ENCODE measurements at places on chromosomes 12 and 14. TPM values are rescaled to one million over a fixed set of nuclear protein-coding genes. Genes with fewer than 3 reads are reported as not detected.

GRCh38 chr12:105610459-105610858, 280.0 kb downstream of the C12orf75 start:
- no peak for DNase-seq

GRCh38 chr12:77817276-77817675, 13.4 kb upstream of the NAV3 start:
- DNase-seq: no peak

- no peak for DNase-seq
Measured at GRCh38 chr14:89294872-89295271, 122.2 kb downstream of the FOXN3 start.

GRCh38 chr14:99181241-99181640, 90.8 kb downstream of the BCL11B start:
- DNase-seq: no peak

DNA sequence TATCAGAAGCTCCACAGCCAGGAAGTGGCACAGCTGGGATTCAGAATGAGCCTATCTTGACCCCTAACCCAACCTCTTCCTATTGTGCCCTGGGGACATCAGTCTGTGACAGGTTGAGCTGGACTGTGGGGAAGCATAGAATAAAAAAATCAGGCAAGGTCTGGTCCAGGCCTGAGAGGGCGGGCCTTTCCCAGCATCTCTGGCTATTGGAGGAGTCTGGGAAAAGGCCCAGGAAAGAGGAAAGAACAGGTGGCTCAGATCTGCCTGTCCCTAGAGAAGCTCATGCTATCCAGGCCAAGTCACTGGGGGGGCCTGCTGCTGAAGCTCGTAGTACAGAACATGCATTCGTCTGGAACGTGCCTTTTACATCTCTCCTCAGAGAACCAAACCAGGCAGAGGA, 100.5 kb downstream of the PPM1H start:
- no peak for DNase-seq

- DNase-seq: no peak
Measured at GRCh38 chr12:52407918-52408317, 1.8 kb upstream of the KRT82 start.

DNA sequence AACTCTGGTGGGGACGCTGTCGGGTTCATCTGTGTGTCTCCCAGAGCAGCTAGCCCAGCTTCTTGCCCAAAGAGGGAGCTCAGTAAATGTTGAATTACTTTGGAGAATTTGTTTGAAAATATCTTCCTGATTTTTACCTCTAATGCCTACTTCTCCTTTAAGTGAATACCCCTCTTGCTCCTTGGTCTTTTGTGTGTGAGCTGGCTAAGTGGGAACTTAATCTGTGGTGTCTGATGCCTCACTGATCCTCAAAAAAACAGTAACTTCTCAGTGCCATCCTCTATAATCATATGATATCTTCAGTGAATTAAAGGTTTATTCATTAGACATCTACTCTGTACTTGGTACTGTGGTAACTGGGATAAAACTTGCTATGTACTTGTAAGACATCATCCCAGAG, 7.7 kb upstream of the PSMA6 start:
- DNase-seq: no peak

- no peak for DNase-seq
Measured at GRCh38 chr12:91565246-91565645, 382.6 kb upstream of the DCN start.

GRCh38 chr14:94971750-94972149, 185.6 kb downstream of the DICER1 start:
- no peak for DNase-seq

- no peak for DNase-seq
Measured at GRCh38 chr12:5570416-5570815, 138.5 kb downstream of the NTF3 start.

DNA sequence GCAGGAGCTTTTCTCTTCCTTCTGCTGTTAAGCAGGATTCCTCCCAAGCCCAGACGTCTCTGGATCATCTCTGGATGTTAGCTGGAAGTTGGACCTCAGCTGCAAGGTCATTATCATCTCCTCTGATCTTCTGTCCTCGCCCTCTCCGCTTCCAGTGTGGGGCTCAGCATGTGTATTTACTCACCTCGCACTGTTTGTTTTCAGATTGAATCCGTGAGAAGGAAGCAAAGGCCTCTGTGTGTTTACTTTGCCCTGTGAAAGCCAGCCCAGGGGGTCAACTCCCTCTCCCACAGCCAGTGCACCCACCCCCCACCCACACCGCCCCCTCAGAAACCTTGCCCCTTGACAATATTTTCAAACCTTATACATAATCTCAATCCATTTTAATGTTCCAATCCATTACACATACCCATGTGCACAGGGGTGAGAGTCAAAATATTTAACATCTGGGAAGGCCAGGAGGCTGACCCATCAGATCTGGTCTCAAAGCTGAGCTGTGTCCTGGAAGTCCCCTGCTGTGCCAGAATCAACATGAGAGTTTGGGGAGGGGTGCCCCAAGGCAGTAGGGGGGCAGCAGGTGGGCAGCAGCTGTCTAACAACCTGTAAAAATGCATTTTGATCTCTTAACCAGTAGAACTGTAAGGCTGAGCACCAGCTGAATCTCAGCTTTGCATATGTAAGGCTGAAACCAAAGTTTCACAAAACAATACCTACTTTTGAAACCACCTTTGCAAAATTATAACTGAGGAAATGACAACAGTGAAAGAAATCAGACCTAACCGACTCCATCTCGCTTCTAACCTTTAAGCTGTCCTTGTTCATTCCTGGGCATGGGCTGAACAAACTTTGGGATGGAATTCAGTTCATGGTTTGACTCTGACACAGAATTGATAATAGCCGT, 157.9 kb downstream of the ZNF664 start:
- DNase-seq: no peak

- DNase-seq: peak; percentile 13
Measured at GRCh38 chr14:87148655-87149054, 844.3 kb downstream of the GALC start.

DNA sequence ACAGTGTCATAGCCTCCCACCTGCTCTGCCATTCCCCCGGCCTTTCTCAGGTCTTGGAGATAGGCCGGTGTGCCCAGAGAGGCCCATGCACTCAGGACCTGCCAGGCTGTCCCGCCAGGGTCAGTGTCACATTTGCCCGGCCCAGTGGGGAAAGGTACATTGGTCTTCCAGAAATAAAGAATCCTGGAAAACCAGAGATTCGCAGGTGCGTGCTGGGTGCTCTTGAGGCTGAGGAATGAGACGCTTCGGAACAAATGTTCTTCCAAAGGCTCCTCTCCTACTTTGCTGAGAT, 205.8 kb upstream of the RTL1 start:
- DNase-seq: no peak

CCDC88C gene
- total RNA-seq: 7.2 TPM

PAX9 gene
- 16.7 TPM for total RNA-seq

OR6C74 gene
- total RNA-seq: not detected

ZC2HC1C gene
- 4.3 TPM for total RNA-seq
